GDM1 (cell line): ENCODE measurements at places on chromosomes 4 and X.

DNA sequence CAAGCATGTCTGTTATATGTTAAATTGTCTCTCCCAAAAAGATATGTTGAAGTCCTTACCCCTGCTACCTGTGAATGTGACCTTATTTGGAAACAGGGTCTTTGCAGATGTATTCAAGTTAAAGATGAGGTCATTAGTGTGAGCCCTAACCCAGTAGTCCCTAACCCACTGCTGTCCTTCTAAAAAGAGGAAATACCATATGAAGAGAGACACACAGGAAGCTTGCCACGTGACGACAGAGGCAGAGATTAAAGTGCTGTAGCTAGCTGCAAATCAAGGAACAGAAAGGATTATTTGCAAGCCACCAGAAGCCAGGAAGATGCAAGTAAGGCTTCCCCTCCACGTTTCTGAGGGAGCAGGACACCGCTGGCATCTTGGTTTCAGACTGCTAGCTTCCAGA lies 150.1 kb downstream of the HNRNPD start:
- peak; percentile 14 for DNase-seq

DNA sequence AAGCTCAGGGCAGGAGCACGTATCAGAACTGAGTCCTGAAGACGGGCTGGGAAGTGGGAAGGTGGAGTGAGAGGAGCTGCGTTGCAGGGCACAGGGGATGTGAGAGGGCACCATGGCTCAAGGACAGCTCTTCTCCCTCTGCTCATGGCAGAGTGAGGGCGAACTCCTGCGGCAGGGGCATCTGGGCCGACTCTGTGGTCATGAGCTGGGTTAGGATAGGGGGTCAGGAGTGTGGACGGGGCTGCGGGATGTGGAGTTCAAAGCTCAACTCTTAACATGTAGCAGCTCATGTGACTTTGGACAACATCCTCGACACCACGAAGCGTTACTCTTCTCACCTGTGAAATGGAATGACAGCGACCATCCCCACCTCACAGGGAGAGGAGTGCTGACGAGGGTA lies 19.4 kb upstream of the SORCS2 start:
- DNase-seq: no peak

GRCh38 chrX:143757375-143757774 lies 36.8 kb upstream of the SPANXN2 start:
- no peak for DNase-seq

DNA sequence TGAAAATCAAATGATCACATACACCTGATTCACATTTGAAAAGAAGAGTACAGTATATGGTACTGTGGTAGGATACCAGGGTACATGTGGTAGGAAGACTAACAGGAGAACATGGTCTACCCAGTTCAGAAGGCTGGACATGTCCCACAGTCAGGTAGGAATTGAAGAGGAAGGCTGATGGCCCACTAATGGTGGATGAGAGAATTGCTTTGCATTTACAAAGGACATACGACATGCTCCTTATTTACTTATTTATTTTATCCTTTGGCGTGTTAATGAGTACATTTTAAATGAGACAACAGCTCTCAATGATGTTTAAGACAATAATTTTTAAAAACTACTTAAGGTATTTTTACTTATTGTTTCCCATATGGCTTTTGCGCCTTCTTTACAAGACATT lies 106.7 kb upstream of the BMP2K start:
- DNase-seq: no peak

DNA sequence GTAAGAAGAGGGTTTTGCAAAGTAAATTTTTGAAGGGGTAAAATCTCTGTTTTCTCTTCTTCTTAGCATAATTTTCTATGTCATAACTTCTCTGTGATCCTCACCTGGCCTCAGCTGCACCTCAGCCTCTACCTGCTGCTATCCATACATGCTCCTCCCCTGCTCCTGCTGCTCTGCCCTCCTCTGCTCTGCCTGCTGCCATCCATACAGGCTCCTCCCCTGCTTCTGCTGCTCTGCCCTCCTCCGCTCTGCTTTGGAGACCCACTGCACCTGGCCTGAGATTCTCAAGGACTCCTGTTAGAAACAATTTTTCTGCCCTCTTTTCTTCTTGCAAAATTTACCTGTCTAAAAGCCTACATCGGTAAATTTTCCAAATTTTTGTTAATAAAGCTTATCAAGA lies 388.6 kb upstream of the PITX2 start:
- DNase-seq: no peak

- DNase-seq: no peak
These were observed 223.0 kb downstream of the SOWAHB start for GRCh38 chr4:76674983-76675382.

DNA sequence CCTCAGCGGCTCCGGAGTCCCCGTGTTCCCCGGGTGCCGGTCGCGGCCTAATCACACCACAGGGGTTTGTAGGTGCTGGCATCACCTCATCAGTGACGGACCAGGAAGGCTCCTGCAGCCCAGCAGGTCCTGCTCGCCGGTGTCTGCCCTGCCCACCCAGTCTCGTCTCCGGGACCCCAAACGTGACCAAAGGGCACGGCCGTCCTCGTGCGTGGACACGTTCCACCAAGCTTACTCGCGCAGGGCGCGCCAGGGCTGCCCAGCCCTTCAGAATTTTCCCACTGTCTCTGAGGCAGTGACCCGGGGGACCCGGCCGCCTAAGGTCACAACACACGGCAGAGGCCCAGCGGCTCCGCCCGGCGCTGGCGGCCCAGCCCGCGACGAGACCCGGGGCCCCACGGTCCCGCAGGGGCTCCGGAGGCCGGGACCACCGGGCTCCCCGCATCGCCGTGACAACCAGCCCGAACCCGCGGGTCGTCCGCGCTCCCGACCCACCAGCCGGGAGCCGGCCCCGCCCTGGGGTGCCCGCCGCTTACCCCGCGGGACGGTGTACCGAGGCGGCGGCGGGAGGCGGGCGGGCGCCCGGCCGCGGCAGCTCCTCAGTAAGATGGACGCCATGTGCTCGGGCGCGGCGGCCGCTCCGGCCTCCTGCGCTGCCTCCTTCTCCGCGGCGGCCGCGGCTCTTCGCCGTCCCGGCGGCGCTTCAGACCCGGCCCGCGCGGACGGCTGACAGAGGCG lies 454 bp downstream of the LETM1 start:
- no peak for DNase-seq

DNA sequence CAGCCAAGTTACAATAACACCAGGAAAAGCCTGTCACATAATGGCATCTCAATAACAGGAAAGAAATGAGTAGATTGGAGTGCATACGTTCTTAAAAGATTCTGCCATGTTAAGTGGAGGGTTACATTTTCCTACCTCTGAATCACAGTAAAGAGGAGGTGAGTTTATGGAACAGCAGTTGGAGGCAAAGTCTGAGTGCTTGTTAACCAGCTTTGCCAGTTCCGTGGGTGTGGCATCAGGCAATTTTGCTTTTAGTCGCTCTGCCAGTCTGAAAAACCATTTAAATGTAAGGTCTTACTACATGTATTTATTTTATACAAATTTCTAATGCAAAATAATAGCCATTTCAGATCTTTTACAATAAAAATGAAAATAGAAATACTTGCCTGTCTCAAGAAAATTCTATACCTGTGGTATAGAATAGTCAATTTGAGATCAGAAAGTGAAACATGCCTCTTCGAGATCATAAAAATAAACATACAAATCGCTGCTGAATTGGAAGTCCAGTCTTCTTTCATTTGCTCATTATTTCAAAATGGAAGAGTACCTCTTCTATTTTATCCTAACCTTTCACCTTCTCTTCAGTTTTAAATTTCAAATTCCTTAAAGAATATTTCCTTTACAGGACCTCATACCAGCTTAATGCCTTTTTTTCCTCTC lies 31.4 kb downstream of the GC start:
- DNase-seq: no peak

- DNase-seq: no peak
These were observed 50.9 kb downstream of the CFAP299 start for GRCh38 chr4:80386281-80386886.

DNA sequence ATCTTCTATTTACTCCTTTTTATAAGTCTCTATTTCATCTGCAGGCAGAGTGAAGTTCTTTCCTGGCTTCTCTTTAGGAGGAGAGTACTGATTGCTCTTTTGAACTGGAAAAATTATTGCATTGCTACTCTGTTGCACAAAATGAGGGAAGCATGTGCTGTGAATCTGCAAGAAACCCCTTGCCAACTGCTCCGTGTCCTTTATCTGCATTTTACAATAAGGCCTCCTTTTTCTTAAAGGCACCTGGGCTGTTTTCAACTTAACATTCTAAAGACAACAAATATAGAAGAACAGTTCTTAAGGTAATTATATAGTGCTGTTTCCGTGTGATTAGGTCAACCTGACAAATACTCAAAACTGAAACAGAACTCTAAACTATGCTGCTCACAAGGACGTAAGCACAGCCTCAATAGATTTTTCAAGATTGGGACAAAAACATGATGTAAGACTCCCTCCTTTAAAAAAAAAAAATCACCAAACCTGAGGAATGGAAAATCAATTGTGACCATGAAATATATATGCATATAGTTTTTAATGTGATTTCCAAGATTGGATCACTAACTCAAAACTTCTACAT lies 716.6 kb upstream of the INTU start:
- DNase-seq: no peak

- no peak for DNase-seq
These were observed 50.9 kb upstream of the CPLX1 start for GRCh38 chr4:876780-877179.
